ENCODE measurements at places on chromosomes 7 and 10. TPM values are rescaled to one million over a fixed set of nuclear protein-coding genes. Genes with fewer than 3 reads are reported as not detected.

DNA sequence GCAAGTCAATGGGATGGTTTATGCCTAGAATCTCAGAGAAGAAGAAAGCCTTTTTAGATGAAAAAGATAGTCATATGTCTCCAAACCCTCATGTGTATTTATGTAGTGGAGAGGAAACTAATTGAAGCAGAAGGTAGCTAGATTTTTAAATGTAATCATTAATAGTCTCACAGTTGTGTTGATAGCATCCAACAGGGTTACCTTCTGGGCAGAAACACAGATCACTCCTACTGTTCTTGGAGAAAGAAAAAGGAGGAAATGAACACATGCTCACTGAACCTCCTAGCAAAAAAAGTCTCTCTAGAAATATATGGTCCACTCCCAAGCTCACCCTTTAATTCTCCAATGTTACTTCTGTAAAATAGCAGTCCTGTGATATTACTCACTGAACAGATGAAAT is 777.2 kb upstream of the C7orf33 start:
- no peaks in the 10 kb centered on the region for H3K27me3 ChIP-seq
- no peak overlapping the region for H3K4me3 ChIP-seq
- H3K36me3 ChIP-seq = no peaks in the 10 kb centered on the region
- no peak overlapping the region for H3K27ac ChIP-seq
- no peak for DNase-seq

DNA sequence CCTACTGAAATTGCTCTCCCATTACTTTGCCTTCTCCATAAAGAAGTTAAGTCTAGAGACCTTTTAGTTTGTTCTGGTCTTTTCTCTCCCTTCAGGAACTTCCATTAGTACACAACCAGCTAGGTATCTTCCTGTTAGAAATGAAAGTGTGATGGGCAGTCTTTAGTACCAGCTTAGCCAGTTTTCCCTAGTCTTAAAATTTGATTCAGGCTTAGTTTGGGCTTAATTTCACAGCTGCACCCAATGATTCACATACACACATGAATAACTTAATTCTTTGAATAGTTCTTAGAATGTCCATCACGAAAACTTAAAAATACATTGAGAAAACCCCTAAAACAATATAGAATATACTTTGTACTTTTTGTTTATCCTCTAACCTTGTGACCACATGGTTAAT is 2.4 kb upstream of the PPP1R9A start:
- peaks cover 6% of the 10 kb centered on the region for H3K4me1 ChIP-seq
- DNase-seq = no peak
- peaks cover 16% of the 10 kb centered on the region for H3K27me3 ChIP-seq
- no peaks in the 10 kb centered on the region for H3K36me3 ChIP-seq
- H3K4me3 ChIP-seq = no peak overlapping the region

- H3K27ac ChIP-seq = no peak overlapping the region
- H3K4me1 ChIP-seq = no peaks in the 10 kb centered on the region
- H3K27me3 ChIP-seq = peaks cover 18% of the 10 kb centered on the region
Observed at GRCh38 chr7:157459966-157460365, 123.2 kb downstream of the DNAJB6 start.

DNA sequence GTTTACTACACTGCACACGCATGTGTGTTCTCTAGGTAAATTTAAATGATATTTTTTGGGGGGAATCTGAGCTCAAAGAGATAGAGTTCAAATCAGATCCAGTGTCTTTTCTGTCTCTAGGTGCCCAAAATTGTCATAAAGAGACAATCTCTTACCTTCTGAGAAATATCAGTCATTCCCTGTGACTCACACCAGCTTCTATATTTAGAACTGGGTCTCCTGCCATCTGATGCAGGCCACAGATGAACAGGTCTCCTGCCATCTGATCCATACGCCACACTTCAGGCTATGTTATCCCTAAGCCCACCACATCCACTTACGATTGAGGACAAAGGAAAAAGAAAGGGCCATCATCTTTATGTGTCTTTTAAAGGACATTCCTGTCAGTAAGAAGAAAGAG is 136.3 kb upstream of the LAMB4 start:
- DNase-seq = no peak
- no peaks in the 10 kb centered on the region for H3K36me3 ChIP-seq
- no peaks in the 10 kb centered on the region for H3K27me3 ChIP-seq
- no peak overlapping the region for H3K27ac ChIP-seq
- H3K4me3 ChIP-seq = no peak overlapping the region

- no peaks in the 10 kb centered on the region for H3K4me1 ChIP-seq
- H3K27ac ChIP-seq = no peak overlapping the region
- peaks cover 66% of the 10 kb centered on the region for H3K27me3 ChIP-seq
- no peaks in the 10 kb centered on the region for H3K36me3 ChIP-seq
Observed at GRCh38 chr7:50791363-50791937, 8.8 kb upstream of the GRB10 start.

The WEE2 gene
- 0.17 TPM for total RNA-seq

The JAKMIP3 gene
- total RNA-seq = 0.05 TPM

Measured in natural killer cell treated with Interleukin-12 subunit alpha and Interleukin-12 subunit beta and Interleukin-15 and Interleukin-18, amount 100 ng/mL, for 72 hours (primary cell).